ENCODE measurements at places on chromosomes 7 and 10.

DNA sequence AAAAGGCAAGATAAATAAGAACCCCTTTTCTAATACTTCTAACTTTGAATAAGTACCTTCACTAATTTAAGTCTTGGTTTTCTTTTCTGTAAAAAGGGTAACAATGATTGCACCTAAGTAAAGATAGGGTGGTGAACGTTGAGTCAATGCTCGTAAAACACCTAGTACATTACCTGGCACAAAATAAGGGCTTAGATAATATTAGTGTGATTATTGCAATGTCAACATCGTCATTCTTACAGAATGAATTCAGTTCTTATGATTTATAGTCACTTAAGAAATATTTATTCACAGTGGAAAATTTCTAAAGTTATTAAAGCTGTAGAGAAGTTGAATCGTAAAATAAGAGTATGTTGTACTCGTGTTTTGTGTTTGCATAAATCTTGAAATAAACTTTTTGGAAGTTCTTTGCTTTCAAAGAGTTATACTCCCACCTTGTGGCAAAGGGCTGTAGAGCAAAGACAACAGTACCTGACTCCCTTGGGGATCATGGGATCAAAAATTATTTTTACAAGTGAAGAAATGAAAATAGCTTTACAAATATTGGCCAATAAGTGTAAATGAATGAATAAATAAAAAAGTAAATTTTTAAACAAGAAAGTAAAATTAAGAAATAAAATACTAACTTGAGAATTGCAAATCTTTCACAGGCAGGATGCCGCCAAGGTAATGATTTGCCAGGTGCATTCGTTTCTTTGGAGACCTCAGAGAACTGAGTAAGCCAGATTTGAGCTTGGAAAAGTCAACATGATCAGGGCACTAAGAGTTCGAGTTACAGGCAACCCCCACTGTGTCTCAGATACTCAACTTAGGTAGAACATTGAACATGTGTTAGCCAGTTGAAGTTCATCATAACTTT lies 285.8 kb upstream of the CACNA2D1 start:
- DNase-seq = no peak

DNA sequence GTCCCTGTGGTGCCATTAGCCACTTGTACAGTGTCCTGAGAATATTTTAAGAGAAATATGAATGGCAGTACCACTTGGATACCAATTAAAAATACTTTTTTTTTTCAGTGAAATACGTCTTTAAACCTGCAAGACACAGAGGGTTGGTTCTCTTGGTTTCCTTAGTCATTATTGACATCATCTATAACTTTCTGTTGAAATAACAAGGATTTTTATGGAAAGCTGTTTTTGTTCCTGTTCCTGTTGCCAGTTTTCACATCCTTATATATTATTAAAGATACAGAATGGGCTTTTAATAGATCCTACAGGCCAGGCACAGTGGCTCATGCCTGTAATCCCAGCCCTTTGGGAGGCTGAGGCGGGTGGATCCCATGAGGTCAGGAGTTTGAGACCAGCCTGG lies 579.9 kb downstream of the AUTS2 start:
- DNase-seq = no peak

GRCh38 chr10:48759113-48759901 lies 74.6 kb downstream of the WDFY4 start:
- DNase-seq = peak; percentile 25

- DNase-seq = no peak
Observed at GRCh38 chr7:142542942-142543341, 206.3 kb upstream of the PRSS1 start.

DNA sequence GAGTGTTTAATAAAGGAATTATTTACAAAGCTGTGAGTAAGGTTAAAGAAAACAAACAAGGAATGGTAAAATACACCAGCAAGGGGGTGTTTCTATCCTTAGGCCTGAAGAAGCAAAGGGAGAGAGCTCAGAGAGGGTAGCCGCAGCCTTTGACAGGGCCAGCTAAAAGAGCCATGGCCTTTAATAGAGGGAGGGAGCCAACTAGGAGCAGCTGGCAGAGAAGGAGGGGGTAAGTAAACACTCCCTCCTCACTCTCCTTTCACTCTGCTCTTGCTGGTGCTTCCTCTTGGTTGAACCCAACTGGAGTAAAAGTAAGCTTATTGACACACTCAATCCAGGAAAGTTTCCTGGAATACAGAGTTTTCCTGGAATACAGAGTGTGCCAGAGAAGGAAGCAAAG lies 87.5 kb downstream of the CH25H start:
- no peak for DNase-seq

DNA sequence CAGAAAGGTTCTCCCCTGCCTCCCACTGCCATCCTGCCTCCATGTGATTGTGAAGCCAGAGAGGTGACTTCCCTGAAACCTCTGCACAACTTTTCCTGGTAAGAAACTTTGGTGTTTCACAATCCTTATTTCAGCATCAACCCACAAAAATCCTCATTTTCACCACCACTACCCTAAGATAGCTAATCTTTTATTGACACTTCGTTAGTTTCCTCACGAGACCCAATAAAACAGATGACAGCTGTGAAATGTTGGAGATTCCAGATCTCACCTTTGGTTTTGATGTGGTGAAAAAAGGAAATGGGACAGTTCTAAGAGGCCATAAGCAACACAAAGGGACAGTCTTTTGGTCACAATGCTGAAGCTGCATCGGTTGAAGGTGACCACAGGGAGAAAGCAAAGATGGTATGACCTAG lies 59.9 kb upstream of the TM9SF3 start:
- DNase-seq = no peak

DNA sequence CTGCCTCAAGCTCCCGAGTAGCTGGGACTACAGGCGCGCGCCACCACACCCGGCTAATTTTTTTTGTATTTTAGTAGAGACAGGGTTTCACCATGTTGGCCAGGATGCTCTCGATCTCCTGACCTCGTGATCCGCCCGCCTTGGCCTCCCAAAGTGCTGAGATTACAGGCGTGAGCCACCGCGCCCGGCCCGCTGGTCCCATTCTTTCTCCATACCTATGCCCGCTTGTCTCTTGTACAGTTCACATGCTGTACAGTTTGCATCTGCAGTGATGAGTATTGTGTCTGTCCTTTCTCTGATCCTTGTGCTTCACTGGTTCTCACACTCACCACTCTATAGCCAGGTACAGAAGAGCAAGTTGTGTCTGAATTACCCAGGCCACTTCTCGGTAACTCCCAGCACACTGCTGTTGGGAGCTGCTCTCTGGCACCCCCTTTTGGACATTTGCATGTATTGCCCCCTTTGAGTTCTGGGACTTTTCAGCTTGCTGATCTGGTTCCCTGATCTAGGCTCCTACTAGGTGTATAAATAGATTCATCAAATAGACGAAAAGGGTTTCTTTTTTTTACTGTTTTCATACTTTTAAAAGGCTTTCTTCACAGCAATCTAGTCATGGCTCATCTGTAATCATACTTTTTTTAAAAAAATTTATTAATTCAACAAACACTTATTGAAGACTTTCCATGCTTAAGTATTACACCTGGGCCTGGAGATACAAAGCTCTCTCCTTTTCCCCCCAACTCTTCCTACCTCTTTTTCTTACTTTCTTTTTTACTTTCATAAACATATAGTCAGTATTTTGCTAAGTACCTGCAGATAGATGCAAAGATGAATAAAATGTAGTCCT lies 53.5 kb downstream of the AOAH start:
- DNase-seq = peak; percentile 78

DNA sequence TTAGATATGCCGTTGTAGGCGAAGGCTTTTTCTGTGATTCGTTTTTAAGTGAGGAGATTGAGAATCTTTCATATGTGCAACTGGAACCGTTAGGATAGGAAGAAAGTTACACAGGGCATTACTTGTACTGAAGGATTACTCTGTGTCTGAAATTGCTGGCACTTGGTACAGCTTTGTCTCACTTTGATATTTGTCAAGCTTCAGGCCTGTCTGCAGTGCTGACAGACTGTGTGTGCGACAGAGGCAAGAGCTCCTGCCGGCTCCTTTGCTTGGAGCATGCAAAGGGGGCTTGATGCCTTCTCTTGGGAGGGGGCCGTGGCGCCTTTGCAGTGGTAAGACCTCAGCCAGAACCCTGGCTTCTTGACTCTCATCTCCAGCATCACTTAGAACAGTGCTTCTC lies 45.8 kb downstream of the CCNY start:
- no peak for DNase-seq

Measured in ecto neural progenitor cell (in vitro differentiated cells).